IPS DF 19.7 (cell line): ENCODE measurements at places on chromosomes 6 and 20.

- DNase-seq = no peak
Measured at GRCh38 chr6:25334793-25335192, 55.6 kb downstream of the CARMIL1 start.

GRCh38 chr6:28410767-28411166, 11.2 kb upstream of the ZSCAN12 start:
- no peak for DNase-seq

DNA sequence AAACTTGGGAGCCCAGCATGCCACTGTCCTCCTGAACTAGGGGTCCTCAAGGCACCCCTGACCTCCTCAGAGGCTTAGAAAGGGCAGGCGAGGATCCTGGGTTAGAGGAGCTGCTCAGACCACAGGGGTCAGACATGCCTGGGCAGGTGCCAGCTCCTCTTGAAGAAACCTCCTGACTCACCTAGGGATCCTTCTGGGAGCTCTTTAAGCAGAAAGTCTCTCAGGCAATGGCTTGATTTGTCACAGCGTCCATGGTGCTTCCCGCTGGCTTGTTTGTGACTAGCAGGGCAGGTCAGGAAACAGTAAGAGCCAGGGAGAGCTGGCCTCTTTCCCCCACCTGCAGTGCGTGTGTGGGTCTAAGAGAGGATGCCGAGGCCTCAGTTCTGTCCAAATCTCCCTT, 174.5 kb upstream of the SNX9 start:
- no peak for DNase-seq

- DNase-seq = peak; percentile 56
Measured at GRCh38 chr6:31068669-31069340, 43.6 kb downstream of the C6orf15 start.

GRCh38 chr20:5524896-5525295, 208.1 kb upstream of the PROKR2 start:
- DNase-seq = no peak

GRCh38 chr6:2556761-2557160, 194.0 kb downstream of the MYLK4 start:
- no peak for DNase-seq

GRCh38 chr20:23244156-23244915, 106.3 kb upstream of the NXT1 start:
- no peak for DNase-seq

DNA sequence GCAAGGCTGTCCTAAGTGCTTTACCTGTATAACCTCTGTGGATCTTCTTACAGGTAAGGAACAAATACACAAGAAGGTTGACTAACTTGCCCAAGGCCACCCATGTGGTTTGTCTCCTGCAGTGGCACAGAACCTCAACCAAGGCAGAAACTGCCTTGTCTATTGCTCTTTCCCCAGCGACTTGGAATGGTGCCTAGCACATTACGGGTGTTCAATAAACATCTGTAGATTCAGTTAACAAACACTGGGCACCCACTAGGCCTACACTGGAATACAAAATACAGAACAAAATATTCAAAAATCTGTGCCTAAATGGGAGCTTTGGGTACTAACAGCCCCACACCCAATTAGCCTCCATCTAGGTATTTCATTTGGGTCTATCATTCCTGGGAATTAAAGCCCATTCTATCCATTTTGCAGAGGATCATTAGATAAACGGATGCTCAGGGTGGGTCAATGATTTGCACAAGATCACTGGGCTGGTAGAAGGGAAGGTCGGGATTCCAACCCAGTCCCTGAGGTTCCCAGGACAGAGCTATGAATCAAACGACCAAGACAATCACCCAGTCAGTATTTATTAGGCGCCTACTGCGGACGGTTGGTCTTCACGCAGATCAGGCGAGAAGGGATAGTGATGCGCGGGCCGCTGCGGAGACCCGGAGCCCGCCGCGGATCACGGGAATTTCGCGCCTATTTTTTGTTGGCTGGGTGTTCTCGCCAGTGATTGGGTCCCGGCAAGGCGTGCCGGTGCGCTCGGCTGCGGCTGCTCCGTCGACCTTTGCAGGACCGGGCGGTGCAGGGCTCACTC, at the start of gene STK35:
Gene STK35 (plus strand): TSS at position 771 of the 808 bp plus-strand sequence. CDS start 55 bp downstream, outside the sequence.
- DNase-seq = no peak

GRCh38 chr20:49029203-49029602, 16.9 kb upstream of the CSE1L start:
- DNase-seq = no peak

GRCh38 chr6:11778648-11779328, at the start of gene ADTRP:
ADTRP (minus strand) TSS chr6:11778803; CDS start chr6:11778759, 44 bp downstream.
- no peak for DNase-seq

- DNase-seq = no peak
Measured at GRCh38 chr6:46453216-46453615, 38.0 kb downstream of the RCAN2 start.

GRCh38 chr20:9629831-9630230, 115.4 kb downstream of the LAMP5 start:
- no peak for DNase-seq

DNA sequence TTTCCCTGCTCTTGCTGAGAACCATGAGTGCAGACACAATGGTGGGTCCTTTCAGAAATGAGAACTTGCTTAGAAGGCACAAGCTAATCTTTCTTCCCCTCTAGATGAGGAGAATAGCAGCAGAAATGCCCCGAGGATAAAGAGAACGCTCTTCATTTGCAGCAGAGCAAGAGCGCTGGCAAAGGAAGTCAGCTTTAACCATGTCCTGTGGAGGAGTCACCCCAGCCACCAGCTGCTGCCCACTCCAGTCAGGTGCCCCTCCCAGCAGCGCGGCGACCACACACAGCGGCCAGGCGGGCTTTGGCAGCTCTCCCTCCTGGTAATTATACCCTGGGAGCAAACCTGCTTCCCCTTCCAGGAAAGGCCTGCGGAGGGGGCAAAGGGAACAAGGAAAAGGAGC, 42.4 kb upstream of the EMILIN3 start:
- DNase-seq = no peak

DNA sequence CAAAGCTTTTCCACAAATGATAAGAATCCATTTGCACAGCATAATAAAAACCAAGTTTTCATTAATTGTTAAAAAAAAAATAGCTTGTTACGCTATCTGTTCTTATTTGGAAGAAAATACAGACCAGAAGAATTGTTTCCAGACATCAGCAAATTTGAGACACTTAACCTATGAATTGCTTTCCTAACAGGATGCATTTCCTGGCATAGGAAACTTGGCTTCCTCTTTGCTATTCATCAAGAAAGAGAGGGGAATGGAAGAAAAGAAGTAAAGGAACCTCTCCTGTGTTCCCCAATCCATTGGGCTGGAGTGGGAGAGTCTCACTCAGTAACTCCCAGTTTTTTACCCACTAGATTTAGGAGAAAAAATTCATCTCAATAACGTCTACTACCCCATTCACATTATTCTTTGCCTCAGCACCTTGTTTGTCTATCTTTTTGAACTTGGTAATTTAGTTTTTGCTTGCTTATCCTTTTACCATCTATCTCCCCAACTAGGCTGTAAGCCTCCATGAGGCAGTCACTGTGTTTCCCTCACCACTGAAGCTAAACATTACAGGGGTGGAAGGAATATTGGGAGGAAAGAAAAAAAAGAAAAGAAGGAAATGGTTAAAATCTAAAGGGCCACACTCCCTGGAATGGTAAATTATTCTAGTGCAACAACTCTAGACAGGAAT, 150.3 kb downstream of the COL21A1 start:
- no peak for DNase-seq

DNA sequence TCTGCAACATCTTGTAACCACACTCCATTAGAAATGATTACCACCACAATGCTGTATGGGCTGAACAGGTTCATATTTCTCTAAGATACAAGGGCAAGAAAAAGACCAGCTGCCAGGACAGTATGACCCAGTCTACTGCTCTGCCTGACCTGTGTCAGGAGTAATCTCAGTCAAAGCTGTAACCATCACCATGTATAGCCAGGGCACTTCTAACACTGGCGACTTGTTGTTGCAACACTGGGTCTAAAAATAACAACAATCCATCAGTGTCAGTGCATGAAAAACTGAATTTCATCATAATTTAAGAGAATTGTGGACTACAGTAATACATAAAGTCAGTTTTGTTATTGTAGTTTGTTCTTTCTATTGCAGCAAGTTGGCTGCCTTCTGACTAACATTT, 738.6 kb upstream of the ADGRB3 start:
- no peak for DNase-seq

GRCh38 chr6:37882724-37883413, 63.3 kb downstream of the ZFAND3 start:
- no peak for DNase-seq

- DNase-seq = no peak
Measured at GRCh38 chr6:72175916-72176315, 289.6 kb downstream of the RIMS1 start.

DNA sequence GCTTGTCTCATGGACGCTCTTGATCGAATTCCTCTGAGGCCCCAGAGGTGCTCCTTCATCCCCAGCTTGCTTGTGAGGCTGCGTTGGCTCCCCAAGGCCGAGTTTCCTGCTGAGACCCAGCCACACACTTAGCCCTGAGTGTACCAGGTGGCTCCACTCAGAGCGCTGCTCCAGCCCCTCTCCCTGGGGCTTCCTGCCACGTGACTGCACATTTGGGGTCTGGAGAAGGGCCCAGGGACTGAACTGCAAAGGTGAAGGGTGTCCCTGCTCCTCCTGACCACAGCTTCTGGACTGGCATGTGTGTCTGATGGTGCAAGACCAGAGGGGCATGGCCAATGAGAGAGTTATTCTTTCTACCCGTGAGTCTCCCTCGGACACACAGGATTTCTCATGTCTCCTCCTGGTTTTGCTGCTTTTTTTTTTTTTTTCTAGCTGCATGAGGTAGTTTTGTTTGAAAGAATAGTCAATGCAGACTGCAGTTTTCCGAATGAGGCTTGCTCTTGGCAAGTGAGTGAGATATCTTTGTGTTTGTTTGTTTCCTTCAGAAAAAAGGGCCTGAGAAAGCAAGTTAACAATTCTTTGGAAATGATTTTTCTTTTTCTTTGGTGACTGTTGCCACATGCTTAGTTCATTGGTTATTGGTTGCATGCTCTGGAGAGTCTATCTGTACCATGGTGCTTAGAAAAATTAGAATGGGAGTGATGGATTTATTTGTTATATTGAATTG, 3.1 kb upstream of the ZNF831 start:
- no peak for DNase-seq

- DNase-seq = no peak
Measured at GRCh38 chr6:4585682-4586468, 190.3 kb upstream of the CDYL start.

DNA sequence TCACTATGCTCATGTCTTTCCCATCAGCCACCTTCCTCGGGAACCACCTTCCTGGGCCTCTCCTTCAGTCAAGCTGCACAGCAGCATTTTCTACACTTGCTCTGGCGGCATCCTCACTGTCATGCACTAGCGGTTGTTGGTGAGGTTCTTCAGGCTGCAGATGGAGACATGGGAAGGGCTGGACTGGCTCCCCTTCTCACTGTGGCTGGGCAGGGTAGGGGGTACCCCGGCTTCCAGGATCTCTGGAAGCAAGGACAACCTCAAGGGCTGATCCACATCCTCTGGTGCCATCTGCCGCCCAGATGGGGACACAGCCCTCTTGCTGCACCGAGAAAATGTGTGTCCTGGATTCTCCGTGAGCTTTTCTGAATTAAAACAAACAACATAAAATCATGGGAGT, 180.1 kb upstream of the RNF24 start:
- no peak for DNase-seq

- DNase-seq = no peak
Measured at GRCh38 chr20:10671919-10672623, 1.7 kb downstream of the JAG1 start.

GRCh38 chr6:43016176-43016942, 2.3 kb downstream of the KLHDC3 start:
- DNase-seq = no peak

DNA sequence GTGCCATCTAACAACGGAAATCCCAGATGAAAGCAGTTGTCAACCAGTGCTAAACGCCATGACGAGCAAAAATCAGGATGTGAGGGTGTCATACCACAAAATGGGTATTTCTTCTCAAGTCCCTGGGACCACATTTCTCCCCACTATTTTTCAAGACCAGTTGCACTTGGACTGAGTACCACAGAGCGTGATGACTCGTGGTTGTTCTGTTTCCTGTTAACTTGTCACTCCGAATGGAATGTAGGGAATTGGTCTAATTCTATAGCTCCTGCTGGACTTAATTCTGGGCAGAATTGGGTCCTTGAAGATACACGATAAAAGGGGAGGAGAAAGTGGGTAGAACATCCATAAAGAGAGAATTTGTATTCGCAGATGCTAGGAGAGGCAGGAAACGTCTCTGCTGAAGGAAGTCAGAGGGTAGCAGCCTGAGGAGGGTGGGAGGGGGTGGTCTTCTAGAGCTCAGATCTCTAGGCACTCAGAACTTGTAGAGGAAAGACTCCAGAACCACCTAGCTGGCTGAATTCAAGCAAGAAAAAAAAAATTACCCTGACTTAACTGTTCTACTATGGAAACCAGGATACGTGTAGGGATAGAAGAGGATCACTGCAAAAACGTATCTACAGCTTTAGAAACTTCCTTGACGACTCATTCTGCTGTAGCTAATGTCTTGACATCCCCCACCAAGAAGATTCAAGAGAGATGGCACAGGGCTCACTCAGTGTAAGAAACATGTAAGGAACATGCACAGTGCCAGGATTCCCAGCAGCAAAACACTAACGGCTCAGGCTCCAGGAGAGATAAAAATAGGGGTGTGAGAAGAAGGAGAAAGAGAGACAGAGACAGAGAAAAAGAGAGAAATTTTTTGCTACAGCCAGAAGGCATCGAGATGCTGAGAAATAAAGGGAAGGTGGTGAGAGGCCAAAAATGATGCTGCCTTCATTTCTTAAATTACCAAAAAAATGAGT, 494.7 kb downstream of the CD83 start:
- no peak for DNase-seq

DNA sequence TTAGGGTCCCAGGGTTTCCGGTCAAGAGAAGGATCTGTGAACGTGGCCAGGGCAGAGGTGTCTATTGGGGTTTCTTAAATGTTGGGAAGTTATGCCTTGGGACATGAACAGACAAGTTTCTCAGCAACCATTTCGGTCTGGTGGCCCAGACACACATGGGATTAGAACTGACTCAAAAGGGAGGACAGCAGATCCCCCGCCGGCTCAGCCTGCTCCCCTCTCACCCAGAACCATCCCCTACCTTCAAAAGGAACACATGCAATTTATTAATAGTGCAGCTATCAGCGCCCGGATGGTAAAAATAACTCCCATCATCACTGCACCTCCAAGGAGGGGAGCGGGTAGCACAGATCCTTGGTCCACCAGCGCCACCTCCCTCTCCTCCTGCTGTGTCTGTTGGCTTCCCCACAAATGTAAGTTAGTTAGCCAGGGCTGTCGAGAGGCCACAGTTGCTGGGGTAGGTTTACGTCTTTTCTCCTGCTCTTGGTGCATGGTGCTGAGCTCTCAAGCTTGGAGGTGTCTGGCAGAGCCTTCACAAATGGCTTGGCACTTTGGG, 77.1 kb downstream of the TRAM2 start:
- no peak for DNase-seq
